ENCODE measurements at places on chromosomes 16 and 17.

DNA sequence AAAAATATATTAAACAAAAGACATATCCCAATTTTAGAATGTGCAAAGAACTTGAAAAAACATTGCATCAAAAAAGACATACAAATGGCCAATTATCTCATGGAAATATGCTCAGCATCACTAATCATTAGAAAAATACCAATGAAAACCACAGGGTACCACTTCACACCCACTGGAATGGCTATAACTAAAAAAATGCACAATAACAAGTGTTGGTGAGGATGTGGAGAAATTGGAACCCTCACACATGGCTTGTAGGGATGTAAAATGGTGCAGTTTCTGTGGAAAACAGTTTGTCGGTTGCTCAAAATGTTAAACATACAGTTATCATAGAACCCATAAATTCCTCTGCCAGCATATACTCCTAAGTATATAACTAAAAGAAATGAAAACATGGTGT, 796 bp upstream of the PSMB6 start:
- DNase-seq: no peak

- DNase-seq: no peak
These were observed 158.3 kb upstream of the KCNJ16 start for GRCh38 chr17:69916761-69917160.

- DNase-seq: no peak
These were observed 143.5 kb upstream of the HLF start for GRCh38 chr17:55121268-55121667.

- no peak for DNase-seq
These were observed 627 bp upstream of the TSPOAP1 start for GRCh38 chr17:58329035-58329809.

- DNase-seq: no peak
These were observed 38.2 kb downstream of the CLEC16A start for GRCh38 chr16:10982465-10983150.

DNA sequence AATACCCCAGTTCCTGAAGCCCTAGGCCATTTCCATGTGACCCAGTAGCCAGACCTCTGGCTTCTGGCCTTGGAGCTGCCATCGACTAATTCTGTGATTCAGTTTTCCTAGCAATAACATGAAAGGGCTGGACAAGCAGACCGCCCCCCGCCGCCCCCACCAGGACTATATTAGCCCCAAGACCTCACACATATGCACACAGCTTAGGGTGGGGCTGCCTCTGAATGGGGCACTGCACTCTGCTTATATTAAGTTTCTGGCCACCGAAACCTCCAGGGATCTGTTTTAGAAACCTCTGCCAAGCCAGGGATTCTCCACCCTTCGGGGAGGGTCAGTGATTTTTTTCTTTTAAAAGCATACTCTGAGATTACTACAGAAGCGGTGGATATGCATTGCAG, 2.3 kb downstream of the RAB11FIP4 start:
- DNase-seq: no peak

DNA sequence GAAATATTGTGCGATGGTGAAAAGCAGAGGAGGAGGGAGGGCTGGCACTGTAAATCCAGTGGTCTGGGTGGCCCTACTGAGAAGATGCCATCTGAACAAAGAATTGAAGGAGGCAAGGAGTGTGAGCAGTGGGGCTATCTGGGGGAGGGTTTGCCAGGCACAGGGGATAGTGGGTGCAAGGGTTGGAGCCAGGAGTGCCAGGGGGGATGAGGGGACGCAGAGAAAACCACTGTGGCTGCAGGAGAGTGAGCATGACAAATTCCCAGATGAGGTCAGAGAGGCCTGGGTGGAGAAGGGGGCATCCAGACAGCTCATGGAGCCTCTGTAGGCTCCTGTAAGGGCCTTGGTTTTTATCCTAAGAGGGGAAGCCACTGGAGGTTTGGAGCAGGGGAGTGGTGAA, 4.8 kb downstream of the XYLT2 start:
- DNase-seq: peak; percentile 16

Measured in RWPE2 (cell line).